Mammary epithelial cell (primary cell): ENCODE measurements at places on chromosomes 4 and X.
A peak's percentile ranks its signal among the peaks of the same experiment; 100 is the strongest.

- peak; percentile 92 for DNase-seq
These were observed 3.9 kb upstream of the SAT1 start for GRCh38 chrX:23779025-23779424.

GRCh38 chrX:14896273-14896672 lies 23.1 kb downstream of the MOSPD2 start:
- DNase-seq, result no peak

DNA sequence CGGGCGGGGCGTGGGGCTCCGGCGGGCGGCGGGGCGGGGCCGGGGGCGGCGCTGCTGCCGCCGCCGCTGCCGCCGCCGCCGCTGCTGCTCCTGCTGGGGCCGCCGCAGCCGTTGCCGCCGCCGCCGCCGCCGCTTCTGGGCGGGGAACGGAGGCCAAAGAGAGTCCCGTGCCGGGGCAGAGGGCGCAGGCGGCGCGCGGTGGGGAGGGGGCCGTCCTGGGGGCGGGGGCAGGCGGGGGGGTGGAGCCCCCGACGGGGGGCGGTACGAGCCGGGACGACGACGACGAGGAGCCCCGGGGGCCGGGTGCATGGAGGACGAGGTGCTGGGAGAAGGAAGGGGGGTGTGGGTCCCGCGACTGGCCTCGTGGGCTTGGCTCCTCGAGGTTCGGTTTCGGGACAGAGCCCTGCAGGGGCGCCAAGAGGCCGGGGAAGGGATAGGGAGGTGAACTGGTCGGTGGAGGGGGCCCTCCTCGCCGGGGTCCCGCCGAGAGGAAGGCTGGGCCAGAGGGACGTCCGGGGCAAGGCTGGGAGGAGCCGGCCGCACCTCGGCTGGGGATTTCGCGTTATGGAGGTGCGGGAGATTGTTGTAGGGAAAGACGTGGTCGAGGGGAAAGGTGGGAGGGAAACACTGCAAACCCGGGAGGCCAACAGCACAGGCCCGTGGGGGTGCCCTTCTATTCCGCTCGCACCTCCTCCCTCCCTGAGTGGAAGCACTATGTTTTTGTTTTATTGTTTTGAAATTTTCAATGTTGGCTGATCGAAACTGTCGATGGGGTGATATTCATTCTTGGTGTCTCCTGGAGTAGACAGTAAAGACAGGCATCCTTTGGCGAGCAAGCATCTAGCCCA lies 1.9 kb downstream of the BCORL1 start:
- DNase-seq, result no peak

DNA sequence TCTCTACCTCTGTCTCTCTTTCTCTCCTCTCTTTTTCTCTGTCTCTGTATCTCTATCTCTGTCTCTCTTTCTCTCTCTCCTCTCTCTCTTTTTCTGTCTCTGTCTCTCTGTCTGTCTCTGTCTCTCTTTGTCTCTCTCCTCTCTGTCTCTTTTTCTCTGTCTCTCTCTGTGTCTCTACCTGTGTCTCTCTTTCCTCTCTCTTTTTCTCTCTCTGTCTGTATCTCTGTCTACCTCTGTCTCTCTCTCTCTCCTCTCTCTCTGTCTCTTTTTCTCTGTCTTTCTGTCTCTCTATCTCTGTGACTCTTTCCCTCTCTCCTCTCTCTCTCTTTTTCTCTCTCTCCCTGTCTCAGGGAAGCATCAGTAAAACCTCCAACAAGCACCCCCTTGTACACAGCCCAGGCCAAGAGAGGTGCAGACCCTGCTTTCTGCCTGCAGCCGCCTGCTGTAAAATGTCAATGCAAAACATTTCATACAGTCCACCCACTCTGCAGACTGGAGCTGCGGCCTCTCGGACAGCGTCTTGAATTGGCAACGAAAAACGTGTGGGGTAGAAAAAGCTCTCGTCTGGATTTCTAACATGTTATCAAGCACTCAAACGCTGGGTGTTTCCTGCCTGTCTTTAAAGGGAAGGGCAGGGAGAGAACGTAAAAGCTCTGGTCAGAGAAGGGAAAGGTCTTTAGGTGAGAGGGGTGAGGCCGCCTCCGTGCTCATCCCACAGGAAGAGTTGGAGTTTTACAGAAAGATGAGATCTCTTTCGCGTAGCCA lies 3.7 kb upstream of the SHOX start:
- no peak for DNase-seq

- no peak for DNase-seq
These were observed 250.1 kb downstream of the SNCA start for GRCh38 chr4:89586864-89587263.

DNA sequence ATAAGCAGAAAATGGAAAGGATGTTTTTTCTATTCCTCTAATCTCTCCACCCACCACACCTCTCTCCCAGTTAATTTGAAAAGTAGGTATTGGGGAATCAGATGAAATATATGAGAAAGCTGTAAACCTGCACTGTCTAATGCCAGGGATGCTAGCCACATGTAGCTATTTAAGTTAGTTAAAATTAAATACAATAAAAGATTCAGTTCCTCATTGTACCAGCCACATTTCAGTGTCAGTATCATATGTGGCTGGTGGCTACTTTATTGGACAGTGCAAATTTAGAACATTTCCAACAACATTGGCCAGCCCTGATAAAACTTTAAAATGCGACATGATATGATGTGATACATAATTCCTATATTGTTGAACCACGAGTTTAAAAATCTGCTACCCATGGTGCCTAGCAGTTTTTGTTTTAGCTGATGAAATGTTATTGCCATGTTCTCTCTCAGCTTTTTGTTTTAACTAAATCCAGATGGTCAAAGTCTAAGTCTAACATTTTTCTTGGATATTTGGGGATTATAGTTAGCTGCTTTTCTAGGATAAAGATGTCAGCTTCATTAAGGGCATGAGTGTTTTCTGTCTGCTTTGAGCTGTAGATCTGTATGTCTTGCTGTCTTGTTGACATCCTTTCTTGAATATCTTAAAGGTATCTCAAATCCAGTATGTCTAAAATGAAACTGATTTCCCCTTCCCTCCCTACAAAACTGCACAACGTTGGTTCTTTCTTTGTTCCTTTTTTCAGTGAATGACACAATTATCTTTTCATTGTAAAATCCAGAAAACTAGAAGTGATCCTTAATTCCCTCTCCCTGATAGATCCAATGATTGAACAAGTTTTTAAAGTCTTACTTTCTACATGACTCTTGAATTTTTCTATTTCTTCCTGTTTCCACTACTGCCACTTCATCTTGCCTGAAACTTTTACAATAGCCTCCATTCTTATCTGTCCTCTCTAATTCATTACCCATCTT lies 6.2 kb downstream of the ARFIP1 start:
- DNase-seq, result no peak

- DNase-seq, result no peak
These were observed 26.1 kb upstream of the SORCS2 start for GRCh38 chr4:7166237-7166636.

GRCh38 chr4:71944956-71945355 lies 86.8 kb upstream of the NPFFR2 start:
- DNase-seq, result peak; percentile 2

DNA sequence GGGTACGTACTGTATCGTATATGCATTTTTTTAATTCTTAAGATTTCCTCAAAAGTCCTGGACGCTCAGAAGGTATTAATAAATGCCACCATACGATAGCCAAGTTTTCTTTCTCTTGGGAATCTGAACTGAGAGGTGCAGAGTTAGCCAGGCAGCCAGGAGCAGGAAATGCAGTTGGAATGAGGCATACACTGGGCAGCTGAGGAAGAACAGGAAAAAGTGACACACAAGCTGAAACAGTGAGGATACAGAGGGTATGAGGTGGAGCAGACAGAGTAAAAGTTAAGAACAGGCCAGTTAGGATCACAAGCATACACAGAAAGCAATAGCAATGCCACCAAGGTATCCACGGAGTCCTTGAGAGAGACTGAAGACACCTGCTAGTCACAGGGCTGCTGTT lies 13.4 kb downstream of the UFSP2 start:
- no peak for DNase-seq

GRCh38 chrX:136185401-136186022 lies 38.2 kb downstream of the FHL1 start:
- no peak for DNase-seq

DNA sequence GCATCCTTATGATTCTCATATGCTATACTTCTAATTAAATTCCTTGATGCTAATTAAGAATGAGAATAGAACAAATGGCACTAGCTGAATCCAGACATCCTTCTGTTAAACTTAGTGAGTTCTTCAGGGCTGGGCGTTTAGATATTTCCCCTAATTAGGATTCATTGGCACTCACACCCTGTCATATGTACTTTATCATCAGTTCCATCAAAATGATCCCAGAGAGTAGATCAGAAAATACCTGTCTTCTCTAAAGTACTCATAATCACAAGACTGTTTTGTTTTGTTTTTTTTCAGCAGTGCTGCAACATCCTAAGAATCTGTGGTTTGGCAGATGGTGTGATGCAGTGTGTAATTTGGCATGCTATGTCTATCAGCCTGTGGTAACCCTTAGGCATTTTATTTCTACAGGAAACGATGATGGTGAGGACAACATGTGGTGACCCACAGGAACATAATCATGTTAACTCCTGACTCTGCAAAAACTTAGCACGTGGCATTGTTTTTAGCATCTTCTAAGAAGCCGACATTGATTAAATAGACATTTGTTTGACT lies 2528.4 kb downstream of the ARAP2 start:
- DNase-seq, result peak; percentile 76

GRCh38 chrX:131394384-131394783 lies 105.3 kb upstream of the IGSF1 start:
- DNase-seq, result no peak

- peak; percentile 28 for DNase-seq
These were observed 8.1 kb downstream of the ATP7A start for GRCh38 chrX:77918568-77918967.

DNA sequence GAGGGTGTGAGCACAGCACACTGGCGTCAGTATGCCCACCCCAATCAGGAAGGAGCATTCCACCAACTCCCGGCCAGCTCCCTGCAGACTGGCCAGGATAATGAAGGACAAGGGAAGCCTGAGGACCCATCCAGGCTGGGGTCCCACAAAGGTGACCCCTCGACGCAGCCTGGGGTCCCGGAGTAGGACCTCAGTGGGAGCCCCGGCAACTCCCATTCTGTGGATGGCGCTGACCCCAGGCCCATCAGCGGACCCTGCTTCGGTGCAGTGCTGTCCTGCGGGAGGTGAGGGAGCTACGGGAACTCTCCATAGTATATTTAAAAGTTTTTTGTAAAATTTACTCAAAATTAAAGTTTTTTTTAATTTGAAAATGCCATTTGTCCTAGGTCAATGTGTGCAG lies 137.7 kb upstream of the NKX1-1 start:
- DNase-seq, result no peak

DNA sequence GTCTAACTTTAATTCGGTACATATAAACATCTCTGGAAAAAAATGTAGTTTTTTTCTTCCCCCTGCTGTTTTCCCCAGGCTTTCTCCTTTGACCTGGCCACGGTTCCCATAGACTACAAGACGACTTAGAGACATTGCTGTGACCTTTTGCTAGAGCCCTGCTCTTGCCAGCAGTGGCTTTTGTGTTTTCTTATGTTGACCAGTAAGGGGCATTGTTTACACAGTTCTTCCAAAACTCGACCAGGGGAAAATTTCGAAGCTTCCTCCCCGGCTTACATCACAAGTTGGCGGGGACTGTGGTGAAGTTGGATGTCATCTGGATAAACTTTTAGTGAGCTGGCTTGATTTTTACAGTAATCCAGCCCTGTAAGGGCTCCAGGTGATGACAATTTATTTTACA lies 9.3 kb downstream of the CCDC160 start:
- DNase-seq, result no peak

DNA sequence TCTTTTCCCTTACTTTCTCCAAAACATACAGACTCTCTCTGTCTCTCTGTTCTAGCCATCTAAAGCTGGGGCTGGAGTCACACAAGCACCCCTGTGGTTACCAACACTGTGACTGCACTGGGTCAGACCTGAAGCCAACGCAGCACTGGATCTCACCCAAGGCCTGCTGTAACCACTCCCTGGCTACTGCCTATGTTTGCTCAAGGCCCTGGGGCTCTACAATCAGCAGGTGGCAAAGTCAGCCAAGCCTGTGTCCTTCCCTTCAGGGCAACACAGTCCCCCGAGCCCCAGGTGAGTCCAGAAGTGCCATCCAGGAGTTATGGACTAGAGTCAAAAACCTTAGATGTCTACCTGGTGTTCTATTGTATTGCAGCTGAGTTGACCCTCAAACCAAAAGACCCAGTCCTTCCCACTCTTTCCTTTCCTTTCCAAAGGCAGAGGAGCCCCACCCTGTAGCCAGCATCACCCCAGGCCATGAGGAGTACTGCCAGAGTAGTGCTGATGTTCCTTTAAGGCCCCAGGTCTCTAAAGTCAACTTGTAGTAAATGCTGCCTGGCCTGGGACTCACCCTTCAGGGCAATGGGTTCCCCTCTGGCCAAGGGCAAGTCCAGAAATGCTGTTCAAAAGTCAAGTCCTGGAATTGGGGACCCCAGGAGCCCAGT lies 58.8 kb upstream of the RAP2C start:
- no peak for DNase-seq

DNA sequence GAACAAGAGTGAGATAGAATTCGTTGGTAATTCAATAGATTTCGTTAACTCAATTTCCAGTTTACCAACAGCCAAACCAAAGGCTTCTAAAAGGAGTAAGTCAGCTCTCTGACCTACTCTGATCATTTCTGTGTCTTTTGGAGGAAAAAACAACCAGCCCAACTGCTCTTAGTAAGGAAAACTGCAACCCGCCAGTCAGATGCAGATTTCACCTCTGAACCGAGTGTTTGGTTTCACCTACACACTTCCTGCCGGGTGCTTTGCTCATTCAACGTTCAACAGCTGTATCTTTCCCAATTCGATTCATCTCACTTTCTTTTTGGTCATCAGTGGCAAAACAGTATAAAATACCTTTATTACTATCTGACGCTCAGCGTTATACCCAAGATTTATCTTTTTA lies 24.5 kb downstream of the TMSB4X start:
- DNase-seq, result no peak

- peak; percentile 12 for DNase-seq
These were observed 18.0 kb downstream of the SPINK2 start for GRCh38 chr4:56803471-56803870.

DNA sequence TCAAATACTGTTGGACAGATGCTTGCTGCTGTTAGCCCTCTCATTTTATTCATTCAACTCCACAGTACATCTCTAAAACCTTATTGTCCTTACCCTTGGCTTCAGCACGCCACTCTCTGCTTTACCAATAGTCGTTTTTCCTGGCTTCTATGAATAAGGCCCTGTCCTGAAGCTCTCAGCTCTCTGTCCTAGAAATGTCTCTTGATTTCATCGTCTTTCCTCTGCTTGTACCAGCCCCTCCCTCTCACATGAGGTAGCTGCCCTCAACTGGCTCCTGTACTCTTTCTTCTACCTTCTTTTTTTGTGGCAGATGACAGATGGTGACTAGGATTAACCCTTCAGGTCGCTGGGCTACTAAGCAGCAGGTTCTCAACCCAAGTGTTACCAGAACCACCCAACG lies 11.4 kb downstream of the ADGRA3 start:
- no peak for DNase-seq

DNA sequence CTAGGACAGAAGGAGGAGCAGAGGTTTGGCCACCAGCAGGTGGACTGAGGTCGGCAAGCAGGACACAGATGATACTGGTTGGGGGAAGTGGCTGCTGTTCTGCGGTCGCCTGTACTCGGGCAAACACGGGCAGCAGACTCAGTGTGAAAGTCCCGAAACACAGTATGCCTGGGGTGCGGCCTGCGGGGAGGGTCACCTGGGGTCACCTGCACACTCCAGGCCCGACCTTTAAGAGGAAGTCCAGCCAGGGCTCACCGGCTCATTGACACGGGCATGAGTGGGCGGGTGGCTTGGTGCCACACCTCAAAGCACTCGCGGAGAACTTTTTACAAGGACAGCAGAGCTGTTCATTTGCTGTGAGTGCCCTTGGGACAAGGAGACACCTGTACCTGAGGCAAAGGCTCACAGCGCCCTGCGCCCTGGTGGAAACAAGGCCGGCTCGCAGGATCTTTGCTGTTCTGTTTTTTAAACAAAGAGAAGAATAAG lies 71.5 kb upstream of the MXD4 start:
- no peak for DNase-seq
